ENCODE measurements at places on chromosomes 11 and 22.

DNA sequence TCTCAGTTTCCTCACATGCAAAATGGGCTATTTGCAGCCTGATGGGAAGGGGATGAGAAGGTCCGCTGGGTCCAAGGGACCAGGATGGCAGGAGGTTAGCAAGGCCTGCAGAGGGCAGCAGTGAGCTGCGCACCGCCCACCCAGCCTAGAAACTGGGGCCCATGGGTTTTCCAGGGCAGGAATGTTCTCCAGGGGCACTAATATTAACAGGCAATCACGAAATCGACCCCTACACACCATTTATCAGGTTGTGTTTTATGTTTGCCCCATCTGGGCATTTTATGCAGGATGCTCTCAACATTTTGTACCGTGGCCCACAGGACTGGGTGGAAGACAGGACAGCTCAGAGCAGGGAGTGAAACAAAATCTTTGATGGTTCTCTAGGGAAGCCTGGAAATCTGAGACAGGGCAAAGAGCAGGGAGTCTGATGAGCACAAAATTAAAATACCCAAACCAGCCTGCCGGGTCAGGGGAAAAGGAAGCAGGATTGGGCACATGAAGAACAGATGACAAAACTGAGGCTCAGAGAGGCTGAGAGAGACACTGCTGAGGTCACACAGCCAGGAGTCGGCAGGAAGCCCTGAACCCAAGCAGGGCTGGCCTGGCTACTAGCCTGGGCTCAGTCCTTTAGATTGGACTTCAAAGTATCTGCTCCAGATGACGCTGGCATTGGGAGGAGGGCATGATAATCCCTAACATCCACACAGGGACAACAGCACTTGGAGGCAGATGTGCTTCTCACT is 1.6 kb upstream of the BCR start:
- peak; percentile 74 for DNase-seq

DNA sequence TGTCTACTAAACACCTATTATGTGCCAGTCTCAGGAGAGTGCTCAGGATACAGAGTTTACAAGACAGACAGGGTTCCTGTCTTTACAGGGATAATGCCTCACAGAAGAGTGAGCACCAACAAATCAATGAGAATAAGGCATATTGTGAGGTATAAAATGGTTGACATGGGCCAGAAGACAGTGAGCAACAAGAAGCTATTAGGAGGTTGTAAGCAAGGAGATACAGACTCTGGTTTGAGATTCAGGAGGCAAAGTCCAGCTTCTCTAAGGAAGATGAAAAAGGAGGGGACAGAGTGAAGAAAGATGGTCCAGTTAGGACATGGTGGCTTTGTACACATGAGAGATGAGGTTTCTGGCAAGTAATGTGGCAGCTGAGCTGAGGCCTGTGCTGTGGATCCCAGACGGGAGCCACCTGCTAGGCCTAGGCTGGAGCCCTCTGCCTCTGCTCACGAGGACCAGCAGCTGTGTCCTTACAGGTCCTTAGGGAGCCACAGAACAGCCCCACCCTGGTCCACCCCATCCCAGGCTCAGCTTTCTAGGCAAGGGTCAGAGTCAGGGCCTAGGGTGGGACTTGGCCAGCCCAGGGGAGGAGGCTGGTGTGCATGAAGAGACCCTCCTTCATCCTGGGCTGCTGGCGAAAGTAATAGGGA is 110.5 kb downstream of the ZNF280B start:
- no peak for DNase-seq

GRCh38 chr11:119608201-119608600 is 120.8 kb downstream of the NECTIN1 start:
- no peak for DNase-seq

GRCh38 chr11:32774081-32774480 is 20.4 kb downstream of the CCDC73 start:
- no peak for DNase-seq

- peak; percentile 79 for DNase-seq
Observed at GRCh38 chr11:117807482-117808327, 10.7 kb upstream of the DSCAML1 start.

DNA sequence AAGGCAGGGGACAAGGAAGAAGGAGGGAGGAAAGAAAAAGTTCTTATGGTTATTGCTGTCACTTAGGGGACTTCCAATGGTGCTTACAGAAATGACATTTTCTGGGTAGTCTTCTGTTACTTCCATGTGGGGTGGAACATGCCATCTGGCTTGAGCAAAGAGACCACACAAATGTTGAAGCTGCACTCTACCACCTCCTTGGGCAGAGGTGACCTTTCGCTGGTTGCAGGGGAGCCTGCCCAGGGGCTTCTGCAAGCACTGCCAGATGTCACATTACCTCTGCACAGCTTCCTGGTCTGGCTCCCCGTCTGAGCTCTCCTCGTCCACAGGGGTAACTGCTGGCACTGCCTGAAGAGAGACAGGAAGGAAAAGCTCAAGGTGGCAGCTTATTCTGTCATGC is 32.6 kb upstream of the APOA1 start:
- DNase-seq, result no peak

GRCh38 chr11:69807106-69807815 is 12.0 kb downstream of the FGF3 start:
- DNase-seq, result no peak

- DNase-seq, result no peak
Observed at GRCh38 chr11:114319716-114320328, 23.6 kb downstream of the NNMT start.

DNA sequence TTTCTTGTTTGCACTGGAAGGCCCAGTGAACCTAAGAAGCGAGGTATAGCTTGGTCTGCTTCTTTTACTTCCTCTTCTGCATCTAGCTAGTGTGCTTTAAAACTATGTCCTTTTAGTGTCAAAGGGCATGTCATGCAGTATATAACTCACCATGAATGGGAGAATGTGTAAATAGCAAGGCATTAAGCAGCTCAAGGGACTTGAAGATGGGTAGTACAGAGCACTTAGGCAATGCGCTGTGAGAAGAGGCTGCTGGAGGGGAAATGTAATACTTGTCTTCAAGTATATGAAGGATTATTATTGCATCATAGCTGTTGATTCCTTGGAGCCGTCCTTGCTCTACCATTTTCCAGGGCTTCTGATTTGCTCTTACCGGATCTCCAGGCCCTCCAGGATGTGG is 7.6 kb downstream of the MAML2 start:
- DNase-seq, result no peak

DNA sequence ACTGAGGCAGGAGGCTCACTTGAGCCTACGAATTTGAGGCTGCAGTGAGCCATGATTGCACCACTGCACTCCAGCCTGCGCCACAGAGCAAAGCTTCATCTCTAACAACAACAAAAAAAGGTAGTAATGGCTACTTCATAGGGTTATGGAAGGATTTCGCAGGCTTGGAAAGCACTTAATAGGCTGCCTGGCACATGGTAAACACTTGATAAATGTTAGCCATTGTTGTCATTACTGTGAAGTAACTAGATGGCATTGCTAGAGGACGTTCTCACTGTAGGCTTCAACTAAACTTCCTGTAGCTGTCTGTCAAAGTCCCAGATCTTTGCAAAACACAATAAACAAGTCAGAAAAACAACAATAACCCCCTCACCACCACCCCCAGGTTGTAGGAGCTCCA is 357.2 kb upstream of the NARS2 start:
- DNase-seq, result no peak

GRCh38 chr22:39128508-39128907 is 24.0 kb downstream of the CBX7 start:
- no peak for DNase-seq
